Stimulated activated CD4-positive, alpha-beta T cell treated with anti-CD3 and anti-CD28 coated beads, Interleukin-2, amount 100 ng/mL, for 4 hours (primary cell): ENCODE measurements at places on chromosomes 7 and 10.

DNA sequence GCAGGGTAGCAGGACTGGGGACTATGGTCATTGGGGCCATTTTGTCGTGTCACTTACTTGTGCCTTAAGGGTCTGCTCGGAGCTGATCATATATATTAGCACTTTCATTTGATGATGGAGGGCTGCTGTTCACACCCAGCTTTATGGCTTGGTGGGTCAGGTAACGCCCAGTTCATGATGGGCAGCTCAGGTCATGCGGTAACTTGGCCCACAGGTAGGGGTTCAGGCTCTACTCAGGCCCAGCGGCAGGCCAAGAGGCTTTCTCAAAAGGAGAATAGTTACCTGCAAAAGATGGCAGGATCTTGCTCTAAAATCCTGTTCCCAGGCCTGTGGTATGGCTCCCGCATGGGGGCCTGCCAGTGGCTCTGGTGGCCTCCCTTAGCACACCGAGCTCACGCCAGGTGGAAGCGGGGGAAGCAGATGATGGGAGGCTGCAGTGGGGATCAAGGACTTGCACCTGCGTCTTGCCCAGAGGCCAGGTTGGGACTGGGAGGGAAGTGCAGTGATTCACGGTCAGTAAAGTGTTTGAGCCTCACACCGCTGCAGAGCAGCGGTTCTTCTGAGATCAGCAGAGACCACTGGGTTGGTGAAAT lies 109.5 kb downstream of the ADCY1 start:
- no peak for DNase-seq

DNA sequence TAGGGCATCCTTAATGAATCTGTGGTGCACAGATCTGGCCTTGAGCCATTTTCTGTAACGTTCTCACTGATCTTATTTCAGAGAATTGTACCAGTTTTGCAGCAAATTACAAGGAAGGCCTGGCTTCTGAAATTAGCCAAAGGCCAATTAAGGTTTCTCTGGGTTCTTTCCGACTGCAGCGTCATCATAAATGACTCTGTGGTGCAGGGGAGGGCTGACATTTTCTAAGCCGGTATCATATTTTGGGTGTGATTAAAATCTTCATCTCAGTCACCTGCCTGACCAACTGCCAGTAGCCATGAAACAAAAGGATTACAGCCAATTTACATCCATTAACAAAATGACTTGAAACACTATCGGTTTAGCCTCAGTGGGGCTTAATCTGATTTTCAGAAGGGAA lies 363.7 kb downstream of the ADRA2A start:
- DNase-seq = no peak

DNA sequence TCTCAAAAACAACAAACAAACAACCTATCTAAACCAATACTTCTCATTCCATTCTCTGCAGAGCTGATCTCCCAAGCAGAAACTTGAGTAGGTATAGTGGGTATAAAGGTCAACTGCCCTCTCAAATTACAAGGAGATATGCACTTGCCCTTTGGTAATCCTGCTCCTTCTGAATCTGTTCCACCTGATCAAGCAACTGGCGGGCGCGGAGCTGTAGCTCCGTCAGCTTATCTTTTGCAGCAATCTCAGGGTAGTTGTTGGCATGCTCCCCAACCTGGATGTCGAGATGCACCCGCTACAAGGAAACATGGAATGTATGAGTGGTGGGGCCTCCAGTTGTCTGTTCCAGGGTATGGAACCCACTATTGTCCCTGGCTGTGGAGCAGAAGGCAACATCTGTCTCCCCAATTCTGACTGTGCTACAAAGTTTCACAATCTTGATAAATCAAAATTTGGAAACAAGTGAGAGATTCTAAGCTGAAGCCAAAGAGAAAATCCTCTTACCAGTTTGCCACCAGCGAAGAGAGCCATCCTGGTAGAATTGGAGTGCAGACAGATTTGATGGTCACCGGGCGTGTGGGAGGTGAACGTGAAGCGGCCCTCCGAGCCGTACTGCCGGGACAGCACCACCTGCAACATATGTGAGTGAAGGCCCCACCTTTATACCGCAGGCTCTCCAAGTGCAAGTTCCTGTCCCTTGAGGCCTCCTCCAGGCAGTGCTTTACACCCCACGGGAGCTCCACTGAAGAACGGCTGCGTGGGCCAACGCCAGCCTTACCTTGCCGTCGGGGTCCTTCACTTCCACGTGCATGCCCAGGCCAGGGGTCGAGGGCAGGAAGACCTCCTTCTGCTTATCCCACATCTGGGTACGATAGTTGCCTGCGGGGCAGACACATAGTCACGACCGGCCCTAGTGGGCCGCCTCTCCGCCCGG lies 819 bp downstream of the TMED4 start:
- DNase-seq = peak; percentile 9

GRCh38 chr10:99628923-99629624 lies 8.8 kb upstream of the SLC25A28 start:
- no peak for DNase-seq

- no peak for DNase-seq
These were observed 93.7 kb downstream of the MYL10 start for GRCh38 chr7:101535351-101535751.

DNA sequence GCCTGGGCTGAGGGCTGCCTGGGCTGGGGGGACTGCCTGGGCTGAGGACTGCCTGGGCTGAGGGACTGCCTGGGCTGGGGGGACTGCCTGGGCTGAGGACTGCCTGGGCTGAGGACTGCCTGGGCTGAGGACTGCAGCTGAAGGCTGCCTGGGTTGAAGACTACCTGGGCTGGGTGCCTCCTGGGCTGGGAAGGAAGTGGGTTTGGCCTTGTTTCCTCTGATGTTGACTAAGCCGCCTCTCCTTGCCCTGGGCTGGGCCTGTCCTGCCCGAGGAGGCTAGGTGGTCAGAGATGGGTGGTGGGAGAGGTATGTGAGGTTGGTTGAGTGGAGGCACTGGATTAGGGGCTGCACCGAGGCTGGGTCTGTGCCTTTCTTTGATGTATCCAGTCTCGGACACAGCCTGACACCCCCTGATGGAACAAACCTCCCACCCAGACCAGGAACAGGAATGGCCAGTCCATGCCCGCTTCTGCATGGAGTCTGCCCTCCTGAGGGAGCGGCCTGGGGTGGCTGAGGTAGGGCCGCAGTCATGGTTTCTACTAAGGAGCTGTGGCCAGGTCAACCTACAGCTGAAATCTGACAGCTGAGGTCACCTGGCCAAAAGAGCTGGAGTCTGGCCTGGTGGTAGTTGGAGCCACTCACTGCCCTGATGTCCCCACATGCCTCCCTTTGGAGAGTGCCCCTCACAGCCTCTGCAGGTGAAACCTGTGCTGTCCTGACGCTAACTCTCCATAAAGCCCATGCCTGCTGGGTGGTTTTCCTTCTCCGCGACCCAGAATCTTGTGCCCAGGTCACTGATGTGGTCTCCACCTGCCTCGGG lies 22.3 kb downstream of the SCART1 start:
- DNase-seq = no peak

DNA sequence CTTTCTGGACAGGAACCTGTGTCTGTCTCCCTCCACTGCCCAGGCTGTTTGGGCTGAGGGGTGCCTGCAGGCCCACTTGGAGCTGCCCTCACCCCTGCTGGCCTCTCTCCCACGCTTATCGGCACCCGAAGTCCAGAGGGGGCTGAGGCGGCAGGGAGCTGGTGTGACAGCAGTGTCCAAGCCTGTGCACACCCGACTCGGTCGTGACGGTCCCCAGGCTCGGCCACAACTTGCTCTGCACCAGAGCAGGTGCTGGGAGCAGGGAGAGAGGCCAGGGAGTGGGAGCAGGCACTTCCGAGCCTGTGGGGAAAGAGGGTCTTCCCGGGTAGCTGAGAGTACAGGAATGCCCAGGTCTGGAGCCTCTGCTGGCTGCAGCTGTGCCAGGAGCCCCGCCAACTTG lies 23.0 kb downstream of the INPP5F start:
- DNase-seq = no peak

GRCh38 chr7:24723178-24723530 lies 34.1 kb downstream of the GSDME start:
- no peak for DNase-seq

- no peak for DNase-seq
These were observed 13.8 kb downstream of the MRPL32 start for GRCh38 chr7:42945821-42946626.

DNA sequence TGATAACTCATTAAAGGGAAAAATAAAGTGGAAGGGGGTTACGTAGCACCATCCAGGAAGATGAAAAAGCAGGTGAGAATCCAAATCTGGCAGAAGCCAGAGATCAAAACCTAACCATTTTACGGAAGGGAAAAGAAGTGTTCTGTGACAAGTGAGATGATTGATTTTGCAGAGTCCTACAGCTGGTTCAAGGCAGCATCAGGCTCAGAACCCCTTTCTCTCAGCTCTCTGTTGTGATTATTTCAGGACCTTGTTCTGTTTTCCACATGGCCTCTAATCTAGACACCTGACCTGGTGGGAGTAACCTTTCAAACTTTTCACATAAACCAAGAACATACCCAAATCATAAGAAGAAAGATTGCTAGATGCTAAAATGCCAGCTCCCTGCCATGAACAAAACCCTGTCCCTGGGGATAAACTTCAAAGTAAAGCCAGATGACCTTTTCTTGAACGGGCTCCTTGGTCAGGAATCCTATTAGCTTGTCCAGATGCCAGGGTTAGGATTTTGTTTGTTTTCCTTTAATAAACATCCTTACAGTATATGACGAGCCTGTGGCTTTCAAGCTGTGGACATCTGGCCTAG lies 5.9 kb downstream of the DUSP5 start:
- no peak for DNase-seq

DNA sequence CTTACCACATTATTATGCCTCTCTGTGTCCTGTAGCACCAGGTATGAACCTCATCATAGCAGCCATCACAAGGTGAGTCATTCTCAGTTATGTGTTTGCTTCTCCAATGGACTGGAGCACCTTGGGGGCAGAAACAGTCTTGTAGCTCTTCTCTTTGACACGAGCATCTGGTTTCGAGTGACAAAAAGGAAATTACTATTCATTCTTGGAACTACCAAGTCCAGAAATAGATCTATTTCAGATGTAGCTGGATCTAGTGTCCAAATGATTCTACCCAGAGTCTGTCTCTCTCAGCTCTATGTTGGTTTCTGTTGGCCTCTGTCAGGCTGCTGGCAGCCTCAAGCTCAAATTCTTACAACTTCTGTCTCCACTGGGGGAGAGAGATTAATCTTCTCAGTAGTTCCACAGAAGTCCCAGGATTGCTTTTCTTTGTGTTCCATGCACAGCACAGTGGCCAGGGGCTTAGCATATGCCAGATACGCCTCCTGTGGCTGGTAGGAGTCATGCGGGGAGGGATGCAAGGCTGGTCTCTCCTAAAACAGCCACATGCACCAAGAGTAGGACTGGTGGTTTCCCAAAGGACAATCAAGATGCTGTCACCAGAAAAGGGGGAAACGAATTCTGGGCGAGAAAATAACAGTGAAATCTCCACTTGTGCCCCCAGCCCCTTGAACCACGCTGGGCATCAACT lies 37.2 kb upstream of the PAPSS2 start:
- DNase-seq = no peak

GRCh38 chr10:119597405-119598186 lies 832 bp upstream of the TIAL1 start:
- no peak for DNase-seq

DNA sequence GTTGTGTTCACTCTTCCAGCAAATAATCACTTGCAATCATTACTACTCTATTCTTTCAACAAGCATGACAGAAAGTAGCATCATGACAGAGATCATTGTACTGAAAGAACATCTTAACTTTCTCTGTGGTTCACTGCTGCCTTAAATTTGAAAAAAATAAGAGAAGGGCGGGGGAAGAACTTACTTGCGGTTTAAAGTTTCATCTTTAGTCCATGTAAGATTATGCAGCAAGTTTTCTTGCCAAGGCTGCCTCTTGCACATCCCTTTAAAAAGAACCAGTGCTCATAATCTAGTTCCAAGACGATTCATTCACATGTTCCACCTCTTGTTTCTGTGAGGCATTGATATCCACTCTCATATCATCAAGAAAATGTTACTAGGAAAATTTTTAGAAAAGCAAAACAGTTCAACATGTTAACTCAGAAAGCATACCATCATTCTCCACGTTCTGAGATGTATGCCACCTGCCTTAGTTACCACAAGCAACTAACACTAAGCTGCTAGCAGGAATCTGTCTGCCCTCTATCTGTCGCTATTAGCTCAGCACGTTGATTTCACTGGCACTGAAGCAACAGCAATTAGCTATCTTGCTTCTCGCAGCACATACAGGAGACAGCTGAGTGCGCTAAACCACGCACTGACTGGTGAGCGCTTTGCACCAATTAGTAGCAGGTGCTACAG lies at the start of gene PCDH15:
Gene PCDH15 (minus strand): TSS at position 491 of the 681 bp plus-strand sequence. CDS start 136,969 bp downstream, outside the sequence.
- no peak for DNase-seq

- no peak for DNase-seq
These were observed 1.3 kb upstream of the BMI1 start for GRCh38 chr10:22319547-22319979.

GRCh38 chr7:155733582-155734444 lies 78.5 kb downstream of the SHH start:
- DNase-seq = no peak

DNA sequence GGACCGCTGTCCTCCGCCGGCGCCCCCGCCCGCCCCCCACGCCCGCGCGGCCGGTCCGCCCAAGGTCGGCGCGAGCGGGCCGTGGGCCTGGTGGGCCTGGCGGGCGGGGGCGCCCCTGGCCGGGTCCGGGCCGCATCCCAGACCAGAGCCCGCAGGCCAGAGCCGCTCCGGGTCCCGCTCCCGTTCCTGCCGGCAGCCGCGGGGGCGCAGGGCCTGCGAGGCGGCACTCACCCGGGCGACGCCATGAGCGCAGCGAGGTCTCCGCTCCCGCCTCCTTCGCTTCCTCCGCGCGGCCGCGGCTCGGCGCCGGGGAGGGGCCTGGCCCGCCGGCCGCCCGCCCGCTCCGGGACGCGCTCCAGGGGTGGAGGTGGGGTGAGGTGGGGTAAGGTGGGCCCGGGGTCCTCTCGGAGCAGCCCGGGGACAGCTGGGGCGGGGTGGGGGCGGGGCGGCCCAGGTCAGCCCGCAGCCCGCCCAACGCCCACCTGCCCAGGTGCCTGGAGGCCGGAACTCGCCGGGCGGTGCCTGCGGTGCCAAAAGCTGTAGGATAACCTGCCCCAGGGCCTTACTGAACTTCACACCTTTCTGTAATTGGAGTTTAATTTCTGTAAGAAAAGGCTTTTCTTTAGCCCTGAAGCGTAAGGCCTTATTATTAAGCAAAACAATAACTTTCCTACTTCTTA lies at the start of gene URGCP:
Gene URGCP (minus strand): TSS at position 266 of the 680 bp plus-strand sequence. CDS start 21 bp downstream, at position 245.
- peak; percentile 34 for DNase-seq

- no peak for DNase-seq
These were observed 119.3 kb upstream of the SEMA3D start for GRCh38 chr7:85306115-85306514.

DNA sequence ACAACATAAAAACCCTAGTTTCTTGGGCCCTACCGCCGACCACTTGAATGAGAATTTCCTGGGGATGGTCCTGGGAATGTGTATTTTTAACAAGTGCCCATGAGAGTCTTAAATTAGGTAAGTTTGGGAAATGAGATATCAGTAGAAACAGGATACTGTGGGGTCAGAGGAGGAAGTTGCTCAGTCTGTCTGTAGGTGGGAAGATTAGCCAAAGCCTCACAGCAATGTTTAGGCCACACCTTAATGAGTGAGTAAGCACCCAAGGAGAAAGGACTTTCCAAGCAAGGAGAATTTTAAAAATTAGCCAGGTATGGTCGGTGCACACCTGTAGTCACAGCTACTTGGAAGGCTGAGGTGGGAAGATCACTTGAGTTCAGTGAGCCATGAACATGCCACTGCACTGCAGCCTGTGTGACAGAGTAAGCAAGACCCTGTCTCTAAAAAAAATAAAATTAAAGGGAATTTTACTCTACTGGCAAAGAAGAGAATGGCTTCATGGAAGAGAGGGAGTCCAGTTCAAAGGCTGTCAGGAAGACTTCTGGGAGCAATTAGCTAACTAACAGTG lies 31.9 kb downstream of the PAPSS2 start:
- DNase-seq = no peak

- no peak for DNase-seq
These were observed 14.0 kb downstream of the NOM1 start for GRCh38 chr7:156963472-156963871.

- no peak for DNase-seq
These were observed 243.1 kb downstream of the FGFR2 start for GRCh38 chr10:121355161-121355560.
